ENCODE measurements at places on chromosomes 1 and 21.

DNA sequence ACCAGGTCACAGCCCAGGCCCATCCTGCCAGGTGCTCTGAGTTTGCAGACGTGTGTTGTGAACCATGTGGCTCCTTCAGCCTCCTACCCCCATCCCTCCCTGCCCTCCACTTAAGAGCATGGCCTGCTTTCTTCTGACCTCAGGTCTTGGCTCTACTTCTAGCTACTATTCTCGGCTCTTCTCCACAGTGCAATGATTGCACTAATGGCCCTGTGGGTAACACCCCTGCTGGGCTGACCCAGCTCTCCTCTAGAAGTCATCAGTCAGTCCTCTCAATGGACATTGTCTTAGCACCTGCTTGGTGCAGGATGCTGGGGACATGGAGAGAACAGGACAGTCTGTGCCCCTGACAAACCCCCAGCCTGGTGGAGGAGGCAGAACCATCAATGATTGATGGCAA is 22.2 kb upstream of the IFFO2 start:
- DNase-seq, result no peak

DNA sequence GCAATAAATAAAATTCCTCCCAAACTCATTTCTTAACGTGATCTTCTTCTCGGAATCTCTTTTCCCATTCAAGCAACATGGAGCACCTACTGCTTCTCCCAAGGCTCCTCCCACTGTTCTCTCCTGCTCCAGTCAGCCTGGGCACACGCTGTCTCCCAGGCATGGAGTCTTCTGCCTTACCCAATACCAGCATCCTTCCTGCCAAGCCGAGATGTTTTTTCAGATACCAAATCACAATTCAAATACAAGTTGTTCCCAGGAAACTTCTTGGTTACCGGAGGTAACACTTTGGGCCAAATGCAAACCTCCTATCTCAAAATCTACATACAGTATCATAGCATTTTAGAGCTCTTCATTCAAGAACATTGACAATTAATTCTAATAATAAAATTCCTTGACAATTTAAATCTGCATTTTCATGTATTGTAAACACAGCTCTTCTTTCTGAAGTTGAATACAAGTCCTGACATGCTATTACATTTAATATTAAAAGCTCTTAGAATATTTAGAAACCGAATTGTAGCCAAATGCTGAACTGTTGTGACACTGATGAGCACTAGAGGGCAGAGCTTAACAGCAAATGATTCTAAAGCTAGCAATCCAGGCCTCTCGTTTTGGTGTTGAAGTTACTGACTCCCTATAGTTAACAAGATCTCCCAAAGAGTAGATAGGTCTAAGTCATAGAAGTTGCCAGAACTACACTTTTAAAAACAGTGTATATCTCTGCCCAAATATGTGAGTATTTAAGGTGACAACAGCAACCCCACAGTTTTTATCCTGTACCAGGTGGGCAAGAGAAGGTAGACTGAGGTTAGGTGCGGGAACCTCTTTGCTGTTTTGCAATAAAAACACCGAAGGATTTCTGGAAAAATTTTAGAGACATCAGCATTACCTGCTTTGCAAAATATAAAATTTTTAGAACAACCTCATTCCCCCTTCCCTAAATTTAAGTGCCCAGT is 52.3 kb downstream of the BCAR3 start:
- no peak for DNase-seq

GRCh38 chr1:4402032-4402431 is 252.4 kb upstream of the AJAP1 start:
- no peak for DNase-seq

DNA sequence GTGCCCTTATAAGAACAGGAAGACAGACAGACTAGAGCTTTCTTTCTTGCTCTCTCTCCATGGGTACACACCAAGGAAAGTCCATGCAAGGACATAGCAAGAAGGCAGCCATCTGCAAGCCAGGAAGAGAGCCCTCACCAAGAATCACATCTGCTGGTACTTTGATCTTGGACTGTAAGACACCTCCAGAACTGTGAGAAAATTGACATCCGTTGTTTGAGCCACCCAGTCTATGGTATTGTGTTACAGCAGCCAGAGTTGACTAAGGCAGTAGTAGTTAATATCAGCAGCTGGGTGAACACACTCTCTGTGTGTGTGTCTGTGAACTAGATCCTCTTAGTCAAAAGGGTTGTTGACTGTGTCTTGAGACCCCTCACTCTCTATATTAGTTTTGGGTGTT is 53.8 kb upstream of the PPP2R5A start:
- no peak for DNase-seq

- DNase-seq, result no peak
These were observed 212.9 kb upstream of the HOOK1 start for GRCh38 chr1:59601811-59602210.

Data from pulmonary artery endothelial cell (primary cell).